Fibroblast of villous mesenchyme (primary cell): ENCODE measurements at places on chromosomes 4 and X. TPM values are rescaled to one million over a fixed set of nuclear protein-coding genes. Genes with fewer than 3 reads are reported as not detected.

ASB12 gene
- total RNA-seq = not detected in 2 replicates

PLAC8 gene
- total RNA-seq = 1.3 TPM in 1 of 2 replicates, not detected in the other

UGT2B11 gene
- not detected in 2 replicates for total RNA-seq

FRMD7 gene
- not detected in 2 replicates for total RNA-seq

FABP2 gene
- total RNA-seq = not detected in 2 replicates

MAGED1 gene
- 283 and 285 TPM in 2 replicates for total RNA-seq

ZCCHC18 gene
- 0.43 and 0.64 TPM in 2 replicates for total RNA-seq

CLCN5 gene
- total RNA-seq = 9.0 and 12.5 TPM in 2 replicates

AMBN gene
- total RNA-seq = not detected in 2 replicates

ANOS1 gene
- 1.7 and 1.9 TPM in 2 replicates for total RNA-seq

PAK3 gene
- 0.97 and 2.2 TPM in 2 replicates for total RNA-seq

ESX1 gene
- total RNA-seq = not detected in 2 replicates

CNGA1 gene
- under 0.01 and 0.64 TPM in 2 replicates for total RNA-seq

SH3BGRL gene
- total RNA-seq = 62.2 and 74.7 TPM in 2 replicates
